ENCODE measurements at places on chromosomes 11 and 22.
A peak's percentile ranks its signal among the peaks of the same experiment; 100 is the strongest.

DNA sequence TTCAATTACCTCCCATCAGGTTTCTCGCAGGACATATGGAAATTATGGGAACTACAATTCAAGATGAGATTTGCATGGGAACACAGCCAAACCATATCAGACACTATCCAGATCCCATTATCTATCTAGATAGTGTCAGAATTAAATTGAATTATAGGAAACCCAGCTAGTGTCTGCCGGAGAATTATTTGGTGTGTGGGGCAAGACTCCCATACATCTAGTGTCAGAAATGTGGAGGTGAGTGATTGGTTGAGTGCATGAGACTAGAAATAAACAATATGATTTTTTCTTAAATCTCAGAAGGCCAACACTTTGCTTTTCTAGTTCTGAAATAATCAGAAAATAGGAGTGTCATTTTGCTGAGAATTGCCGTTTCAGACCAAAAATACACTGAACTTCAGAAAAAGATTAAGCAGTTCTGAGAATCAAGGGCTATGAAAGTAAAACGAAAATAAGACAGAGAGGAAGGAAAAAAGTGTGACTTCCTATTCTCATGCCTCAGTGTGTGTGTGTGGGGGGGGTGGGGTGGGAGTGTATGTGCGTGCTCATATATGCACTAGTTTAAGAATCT, 21.3 kb downstream of the CASP12 start:
- no peak for DNase-seq

GRCh38 chr11:119484741-119485605, 62.0 kb upstream of the THY1 start:
- DNase-seq, result no peak

- DNase-seq, result no peak
These were observed 13.5 kb downstream of the C11orf97 start for GRCh38 chr11:94525546-94526324.

- DNase-seq, result no peak
These were observed 60.2 kb upstream of the WNT11 start for GRCh38 chr11:76266286-76267100.

- DNase-seq, result no peak
These were observed 67.7 kb downstream of the DCDC1 start for GRCh38 chr11:31301549-31302510.

GRCh38 chr22:29302681-29303465, 3.6 kb upstream of the GAS2L1 start:
- DNase-seq, result no peak

DNA sequence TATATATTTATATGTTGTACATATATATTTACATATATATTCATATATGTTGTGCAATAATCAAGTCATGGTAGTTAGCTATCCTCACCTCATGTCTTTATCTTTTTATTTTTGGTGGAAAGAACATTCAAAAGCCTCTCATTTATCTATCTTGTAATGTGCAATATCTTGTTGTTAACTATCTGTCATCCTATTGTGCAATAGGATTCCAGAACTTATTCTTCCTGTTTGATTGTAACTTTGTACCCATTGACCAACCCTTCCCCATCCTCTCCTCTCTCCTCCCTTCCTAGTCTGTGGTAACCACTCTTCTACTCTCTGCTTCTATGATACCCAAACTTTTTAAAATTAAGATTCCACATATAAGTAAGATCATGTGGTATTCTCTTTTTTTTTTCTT, 115.6 kb upstream of the PDGFD start:
- no peak for DNase-seq

GRCh38 chr11:97909614-97910399, 1110.9 kb upstream of the CNTN5 start:
- no peak for DNase-seq

DNA sequence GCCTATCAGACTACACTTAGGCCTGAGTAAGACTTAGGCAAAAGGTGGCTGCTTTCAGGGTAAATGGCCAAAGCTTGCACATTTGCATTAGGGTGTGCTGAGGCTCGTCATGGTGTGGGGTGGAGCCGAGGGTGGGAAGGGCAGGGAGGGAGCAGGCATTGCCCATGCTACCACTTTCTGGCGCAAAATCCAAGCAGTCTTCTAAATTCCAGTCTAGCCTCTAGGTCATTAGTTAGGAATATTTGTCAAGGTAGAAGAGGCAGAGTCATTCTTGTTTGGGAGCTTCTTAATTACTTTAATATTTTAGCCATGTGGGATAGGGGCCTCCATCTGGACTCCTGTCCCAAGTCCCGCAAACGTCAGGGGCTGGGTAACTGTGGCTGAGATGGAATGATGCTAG, 28.6 kb downstream of the SCUBE1 start:
- DNase-seq, result no peak

GRCh38 chr11:129061492-129062230, 119.0 kb upstream of the TP53AIP1 start:
- DNase-seq, result no peak

GRCh38 chr11:126929179-126930061, 71.2 kb downstream of the KIRREL3 start:
- DNase-seq, result no peak

DNA sequence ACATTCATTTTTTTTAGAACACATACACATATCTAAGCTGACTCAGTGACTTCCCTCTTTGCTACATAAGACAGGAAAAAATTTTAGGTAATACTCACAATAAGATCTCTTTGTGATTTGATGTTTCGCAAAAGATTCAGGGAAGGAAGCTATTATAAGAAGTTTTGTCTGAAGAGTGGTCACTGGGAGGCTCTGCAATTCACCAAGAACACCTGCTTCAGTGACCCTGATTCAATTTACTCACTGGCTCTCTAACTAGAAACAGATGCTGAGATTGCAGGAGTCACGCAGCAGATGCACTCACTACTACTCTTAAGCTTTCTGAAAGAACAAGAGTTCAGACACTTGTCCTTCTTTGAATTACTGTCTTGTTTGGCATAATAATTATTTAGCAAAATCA, 193.6 kb upstream of the DDI1 start:
- no peak for DNase-seq

- DNase-seq, result no peak
These were observed 1166.2 kb downstream of the TBC1D22A start for GRCh38 chr22:47928631-47929030.

DNA sequence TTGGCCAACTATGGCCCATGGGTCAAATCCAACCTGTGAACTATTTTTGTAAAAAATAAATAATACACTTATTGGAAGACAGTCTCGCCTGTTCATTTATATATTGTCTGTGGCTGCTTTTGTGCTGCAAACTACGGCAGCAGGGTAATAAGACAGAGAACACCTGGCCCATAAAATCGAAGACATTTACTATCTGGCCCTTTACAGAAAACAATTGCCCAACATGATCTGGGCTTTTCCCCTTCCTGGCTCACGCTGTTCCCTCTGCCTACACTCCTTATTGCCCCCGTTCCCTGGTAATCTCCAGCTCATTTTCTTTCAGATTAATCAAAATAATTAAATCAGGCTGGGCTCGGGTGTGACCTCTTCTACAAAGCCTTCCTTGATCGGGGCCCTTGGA, 5.6 kb downstream of the PLAAT2 start:
- no peak for DNase-seq

GRCh38 chr11:80586464-80586863, 1145.6 kb upstream of the TENM4 start:
- DNase-seq, result no peak

DNA sequence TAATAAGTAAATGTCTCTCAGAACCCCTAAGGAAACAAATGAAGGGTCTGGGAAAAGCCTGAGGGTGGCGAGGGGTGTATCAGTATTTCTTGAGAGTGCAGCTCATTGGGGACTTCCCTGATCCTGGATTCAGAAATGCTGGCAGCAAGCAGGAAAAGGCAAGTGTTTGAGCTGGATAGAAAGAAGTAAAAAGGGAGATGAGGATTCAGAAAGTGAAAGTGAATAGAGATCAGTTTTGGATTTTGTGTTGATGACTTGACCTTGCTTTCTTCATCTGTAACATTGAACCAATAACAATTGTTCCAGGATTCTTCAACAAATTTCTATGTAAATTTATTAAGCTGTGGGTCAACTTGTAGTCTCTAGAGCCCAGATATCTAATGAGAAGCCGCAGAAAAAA, 66.9 kb upstream of the CTSC start:
- DNase-seq, result no peak

- DNase-seq, result no peak
These were observed 154.3 kb downstream of the NXPE2 start for GRCh38 chr11:114832532-114833125.

GRCh38 chr11:34585735-34586487, 35.0 kb upstream of the EHF start:
- peak; percentile 46 for DNase-seq

DNA sequence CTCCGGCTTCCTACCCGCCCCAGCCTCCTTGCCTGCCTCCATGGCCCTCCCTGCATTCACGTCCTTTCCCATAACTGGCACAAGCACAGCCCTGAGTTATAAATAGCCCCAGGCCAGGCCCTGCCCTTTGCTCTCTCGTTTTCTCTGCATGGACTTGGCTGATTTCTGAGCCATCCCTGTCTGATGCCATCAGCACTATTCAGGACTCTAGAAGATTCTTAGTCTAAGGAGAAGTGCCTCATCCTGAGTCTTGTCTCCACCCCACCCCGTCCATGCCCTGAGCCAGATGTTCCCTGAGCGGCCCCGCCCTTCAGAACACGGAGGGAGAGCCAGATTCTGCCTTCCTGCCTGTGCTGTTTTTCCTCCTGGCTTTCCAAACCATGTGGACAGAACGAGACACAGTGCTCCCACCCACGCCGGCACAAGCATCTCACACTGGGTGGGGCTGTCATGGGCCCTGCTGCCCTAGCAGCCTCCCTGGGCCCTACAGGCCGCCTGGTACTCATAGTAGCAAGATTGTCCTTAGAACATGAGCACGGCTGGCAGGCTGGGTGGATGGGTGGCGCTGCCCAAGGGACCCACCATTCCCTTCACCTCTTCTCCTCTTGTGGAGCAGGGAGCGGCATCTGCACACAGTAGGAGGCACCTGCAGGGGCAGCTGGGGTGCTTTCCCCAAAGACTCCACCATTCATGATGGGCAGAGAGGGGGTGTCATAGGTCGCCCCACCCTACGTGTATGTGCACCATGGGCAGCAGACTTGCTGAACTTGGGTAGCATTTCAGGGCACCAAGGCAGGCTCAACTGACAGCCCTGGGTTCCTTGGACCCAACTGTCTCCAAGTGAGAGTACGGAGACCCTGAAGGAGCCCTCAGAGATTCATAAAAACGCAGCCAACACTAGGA, 76.9 kb downstream of the BCR start:
- no peak for DNase-seq

GRCh38 chr11:46555267-46556054, 38.4 kb downstream of the AMBRA1 start:
- DNase-seq, result no peak

- no peak for DNase-seq
These were observed 103.5 kb upstream of the BMAL1 start for GRCh38 chr11:13174090-13174489.

All from HEK293T (cell line).